NCI-H2171 (cell line): ENCODE measurements at places on chromosomes 1 and 21.

DNA sequence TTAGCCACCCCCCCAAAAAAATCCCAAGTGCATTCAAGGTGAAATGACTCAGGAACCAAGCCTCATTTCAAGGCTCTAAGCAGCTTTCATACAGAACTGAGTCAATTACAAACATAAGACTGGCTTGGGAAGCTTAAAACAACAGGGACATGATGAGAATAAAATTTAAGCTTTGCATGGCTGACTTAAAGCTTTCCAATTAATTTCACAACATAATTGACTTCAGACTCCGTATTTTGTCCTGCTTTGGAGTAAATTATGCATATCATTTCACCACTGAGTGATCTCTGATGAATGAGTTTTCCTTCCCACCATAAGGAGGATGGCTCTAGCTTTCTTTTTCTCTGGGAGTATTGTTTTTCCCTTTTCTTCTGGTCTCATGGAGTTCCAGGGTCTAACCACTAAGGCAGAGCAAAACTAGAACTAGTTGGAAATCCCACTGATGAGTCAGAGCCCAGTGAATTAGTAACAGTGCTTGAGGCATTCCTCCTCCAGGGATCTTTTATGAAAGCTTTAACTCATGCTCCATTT is 72.8 kb downstream of the XCL2 start:
- no peak for DNase-seq

GRCh38 chr21:38505654-38506523 is 7.6 kb upstream of the ERG start:
- peak; percentile 7 for DNase-seq

DNA sequence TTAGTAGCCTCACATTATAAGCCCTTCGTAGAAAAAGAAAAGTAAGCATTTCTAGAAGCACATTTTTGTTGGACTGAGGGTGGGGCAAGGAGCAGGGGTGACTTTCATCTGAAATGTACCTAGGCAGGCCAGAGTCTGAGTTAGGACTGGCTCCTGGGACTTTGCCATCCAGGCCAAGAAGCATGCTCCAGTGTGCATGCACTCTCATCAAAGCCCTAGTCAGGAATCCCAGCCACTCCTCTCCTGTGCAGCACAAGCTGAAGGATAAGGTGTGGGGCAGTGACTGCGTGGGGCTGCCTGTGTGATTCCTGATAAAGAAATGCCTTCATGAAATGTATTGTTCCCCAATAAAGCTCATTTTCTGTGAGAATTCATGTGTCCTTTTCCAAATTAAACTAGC is 88.2 kb downstream of the GFI1 start:
- DNase-seq = no peak

DNA sequence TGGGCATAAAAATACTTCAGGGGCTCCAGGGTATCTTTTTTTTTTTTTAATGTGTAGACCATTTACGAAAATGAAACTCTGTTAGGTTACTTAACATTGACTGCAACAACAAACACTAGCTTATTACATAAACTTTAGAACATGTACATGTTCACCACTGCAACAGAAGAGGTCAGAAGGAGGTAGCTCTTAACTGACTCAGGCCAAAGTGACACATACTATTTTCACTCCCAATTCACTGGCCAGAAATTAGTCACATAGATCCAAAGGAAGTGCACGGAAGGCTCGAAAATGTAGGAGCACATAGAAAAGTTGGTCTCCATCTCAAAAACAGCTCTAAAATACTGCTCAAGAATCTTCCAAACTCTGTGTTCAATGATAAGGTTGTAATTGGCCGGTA is 107.2 kb downstream of the AKT3 start:
- DNase-seq = no peak

DNA sequence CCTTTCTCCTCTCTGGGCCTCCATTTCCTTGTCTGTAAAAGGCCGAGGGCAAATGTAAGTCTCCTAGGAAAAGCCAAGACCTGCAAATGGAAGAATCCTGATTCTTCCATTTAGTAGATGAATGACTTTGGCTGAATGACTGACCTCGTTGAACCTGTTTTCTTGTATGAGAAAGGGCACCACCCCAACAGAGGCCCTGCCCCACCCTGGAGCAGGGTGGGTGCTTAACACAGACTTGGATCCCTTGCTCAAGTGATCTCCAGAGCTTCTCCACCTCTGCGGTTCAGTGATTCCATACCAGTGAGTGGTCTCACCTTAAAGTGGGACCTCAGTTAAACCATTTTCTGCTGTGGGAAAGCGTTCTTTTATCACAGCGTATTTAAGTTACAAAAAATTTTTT is 39.0 kb upstream of the GUCA2B start:
- DNase-seq = no peak

DNA sequence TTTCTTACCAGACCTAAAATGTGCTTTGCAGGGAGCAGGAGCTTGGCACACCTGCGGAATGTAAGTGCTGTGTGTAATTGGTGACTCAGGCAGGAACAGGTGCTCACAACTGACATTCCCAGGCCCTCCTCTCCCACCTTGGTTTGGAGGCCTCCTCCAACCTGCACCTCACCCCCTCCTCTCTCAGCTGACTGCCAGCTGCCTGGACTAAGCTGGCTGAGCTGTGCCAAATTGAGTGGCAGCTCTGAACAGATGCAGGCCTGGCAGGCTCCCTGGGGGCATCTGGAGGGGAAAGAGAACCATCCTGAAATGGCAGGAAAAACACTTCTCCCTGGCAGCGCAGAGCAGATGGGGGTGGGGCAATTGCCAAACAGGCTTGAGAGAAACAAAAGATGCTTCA is 91.7 kb upstream of the PGBD5 start:
- peak; percentile 95 for DNase-seq

- no peak for DNase-seq
Observed at GRCh38 chr21:42040411-42041180, 30.4 kb upstream of the ZBTB21 start.

GRCh38 chr21:46253610-46254124 is 25.1 kb upstream of the LSS start:
- no peak for DNase-seq

DNA sequence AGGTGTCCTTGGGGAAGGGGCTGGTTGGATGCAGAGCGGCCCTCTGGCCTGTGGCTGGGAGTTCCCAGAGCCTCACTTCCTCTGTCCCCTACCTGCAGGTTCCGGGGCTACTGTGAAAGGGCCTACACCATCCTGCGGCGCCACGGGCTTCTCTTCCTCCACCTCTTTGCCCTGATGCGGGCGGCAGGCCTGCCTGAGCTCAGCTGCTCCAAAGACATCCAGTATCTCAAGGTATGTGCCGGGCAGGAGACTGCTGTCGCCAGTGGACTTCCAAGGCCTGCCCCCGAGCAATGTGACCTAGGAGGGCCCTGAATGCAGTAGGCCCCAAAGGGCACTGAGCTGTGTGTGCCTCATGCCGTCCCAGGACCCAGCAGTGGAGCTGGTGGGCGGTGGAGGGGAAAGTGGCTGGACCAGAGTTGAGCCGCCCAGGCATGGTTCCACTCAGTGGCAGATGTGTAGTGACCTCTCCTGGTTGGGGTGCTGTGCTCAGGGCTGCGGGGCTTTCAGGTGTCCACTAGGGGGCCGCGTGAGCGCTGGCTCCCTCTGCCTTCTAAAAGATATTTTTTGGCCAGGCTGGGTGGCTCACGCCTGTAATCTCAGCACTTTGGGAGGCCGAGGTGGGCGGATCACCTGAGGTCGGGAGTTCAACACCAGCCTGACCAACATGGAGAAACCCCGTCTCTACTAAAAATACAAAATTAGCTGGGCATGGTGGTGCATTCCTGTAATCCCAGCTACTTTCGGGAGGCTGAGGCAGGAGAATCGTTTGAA is 73.4 kb downstream of the PIK3CD start:
- DNase-seq = peak; percentile 35

- DNase-seq = no peak
Observed at GRCh38 chr1:4836574-4836973, 182.2 kb downstream of the AJAP1 start.

DNA sequence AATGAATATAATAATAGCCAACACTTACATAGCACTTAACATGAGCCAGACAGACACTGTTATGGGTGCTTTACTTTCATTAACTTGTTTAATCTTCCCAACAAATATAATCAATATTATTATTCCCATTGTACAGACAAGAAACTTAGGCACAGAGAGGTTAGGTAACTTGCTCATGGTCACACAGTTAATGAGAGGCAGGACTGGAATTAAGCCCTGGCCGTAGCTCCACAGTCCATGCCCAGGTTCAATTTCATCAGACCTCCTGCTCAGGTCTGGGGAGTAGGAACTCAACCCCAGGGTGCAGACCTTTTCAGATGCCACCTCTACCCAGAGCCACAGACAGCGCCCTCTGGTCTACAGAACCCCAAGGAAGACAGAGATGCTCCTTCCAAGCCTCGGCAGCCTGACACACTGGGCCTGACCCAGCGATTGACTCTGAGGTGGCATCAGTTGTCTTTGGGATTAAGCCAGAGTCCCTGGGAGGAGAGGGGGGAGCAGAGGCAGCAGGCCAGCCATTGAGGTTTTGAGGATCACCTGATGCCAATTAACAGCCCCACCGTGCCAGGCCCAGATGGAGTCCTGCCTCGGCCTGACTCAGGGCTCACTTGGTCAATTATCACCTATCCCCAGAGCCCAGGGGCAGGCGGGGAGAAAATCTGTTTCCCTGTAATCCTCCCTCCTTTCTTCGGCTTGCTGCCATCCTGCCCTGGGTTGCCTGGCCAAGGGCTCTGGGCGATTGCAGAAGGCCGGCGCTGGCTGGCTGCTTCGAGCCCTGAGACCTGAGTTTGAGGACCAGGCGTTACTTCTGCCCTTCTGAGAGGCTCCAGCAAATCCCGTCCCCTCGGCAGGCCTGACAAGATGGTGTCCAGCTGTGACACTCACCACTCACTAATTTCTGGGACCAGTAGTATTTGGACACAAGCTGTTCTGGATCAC is 116.7 kb downstream of the LACTBL1 start:
- no peak for DNase-seq

DNA sequence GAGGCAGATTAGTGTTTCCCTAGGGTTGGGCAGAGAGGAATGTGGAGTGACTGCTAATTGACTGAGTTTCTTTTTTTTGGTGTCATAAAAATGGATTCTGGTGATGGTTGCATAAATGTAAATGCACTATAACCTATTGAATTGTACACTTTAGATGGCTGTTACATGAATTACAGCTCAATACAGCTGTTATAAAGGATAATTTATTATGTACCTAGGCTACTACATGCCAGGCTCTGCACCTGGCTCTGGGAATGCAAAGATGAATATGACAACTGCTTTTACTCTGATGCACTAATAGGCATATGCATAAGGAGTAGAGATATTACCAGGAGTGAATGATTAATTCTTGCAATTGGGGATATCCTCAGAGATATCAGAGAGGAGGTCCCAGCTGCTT is 345.3 kb downstream of the PTBP2 start:
- no peak for DNase-seq

DNA sequence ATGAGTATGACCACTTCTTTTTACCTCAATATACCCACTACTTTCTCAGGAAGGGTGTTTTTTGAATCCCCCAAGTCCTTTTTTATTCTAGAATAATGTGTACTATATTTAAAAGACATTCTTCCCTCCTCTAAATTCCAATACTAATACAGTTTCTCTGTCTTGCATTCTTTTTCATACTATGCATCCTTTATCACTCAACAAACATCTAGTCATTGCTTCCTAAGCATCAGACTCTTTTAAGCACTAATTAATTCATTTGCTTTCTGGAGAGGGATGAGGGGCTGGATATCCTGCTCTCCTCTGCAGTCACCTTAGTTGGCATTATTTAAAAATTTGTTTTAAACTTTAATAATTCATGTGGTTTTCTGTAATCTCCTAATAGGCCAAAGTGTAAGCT is 838.8 kb downstream of the KCNT2 start:
- no peak for DNase-seq

DNA sequence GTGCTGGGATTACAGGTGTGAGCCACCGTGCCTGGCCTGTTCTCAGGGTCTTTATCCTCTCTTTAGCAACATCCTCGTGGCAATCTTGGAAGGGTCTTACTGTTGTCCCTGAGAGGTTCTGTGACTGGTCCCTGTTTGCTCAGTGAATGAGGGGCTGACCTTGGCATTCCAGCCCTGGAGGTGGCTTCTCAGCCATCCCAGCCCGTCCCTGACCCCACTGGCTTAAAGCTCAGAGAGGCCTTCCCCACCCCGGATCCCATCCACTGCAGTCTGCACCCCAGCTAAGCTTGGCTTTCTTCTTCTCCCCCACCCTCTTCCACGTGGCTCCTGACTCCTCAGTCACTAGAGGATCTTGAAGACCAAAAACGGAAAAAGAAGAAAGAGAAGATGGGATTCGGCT is 88.3 kb upstream of the TMEM51 start:
- DNase-seq = no peak

- no peak for DNase-seq
Observed at GRCh38 chr1:223482132-223482531, 88.9 kb downstream of the CCDC185 start.

GRCh38 chr1:19042675-19043578 is 86.5 kb upstream of the IFFO2 start:
- DNase-seq = no peak

- no peak for DNase-seq
Observed at GRCh38 chr1:234628089-234628488, 18.1 kb upstream of the IRF2BP2 start.

DNA sequence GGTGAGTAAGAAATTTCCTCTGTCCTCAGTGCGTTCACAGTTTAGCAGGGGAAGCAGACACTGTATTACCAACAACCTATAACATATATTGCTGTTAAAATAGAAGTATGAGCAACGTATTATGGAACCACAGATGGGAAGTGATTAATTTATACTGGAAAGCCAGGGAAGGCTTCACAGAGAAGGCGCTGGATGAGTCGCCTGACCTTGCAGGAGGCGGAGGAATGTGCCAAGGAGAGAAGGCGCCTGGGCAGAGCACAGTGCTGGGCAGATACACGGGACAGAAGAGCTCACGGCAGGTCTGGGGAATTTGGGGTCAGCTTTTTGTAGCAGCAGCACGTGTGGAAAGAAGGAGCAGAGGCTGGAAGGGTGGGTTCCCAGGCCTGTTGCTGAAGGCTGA is 116.3 kb downstream of the DHRS3 start:
- DNase-seq = no peak

DNA sequence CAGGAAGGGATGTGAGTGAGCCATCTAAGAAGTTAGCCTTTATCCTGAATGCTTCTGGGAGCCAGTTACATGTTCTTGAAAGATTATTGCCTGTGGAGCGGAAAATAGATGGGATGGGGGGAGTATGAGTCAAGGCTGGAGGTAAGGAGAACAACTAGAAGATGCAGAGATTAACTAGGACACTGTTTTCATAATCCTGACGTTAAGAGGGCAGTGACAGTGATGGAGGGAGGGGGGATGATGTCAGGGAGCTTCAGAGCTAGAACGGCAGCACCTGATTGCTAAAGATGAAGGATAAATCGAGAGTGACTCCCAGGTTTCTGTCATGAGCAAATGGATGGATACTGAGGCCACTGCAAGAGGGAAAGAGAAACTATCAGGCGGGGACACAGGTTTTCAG is 10.0 kb upstream of the RCSD1 start:
- DNase-seq = no peak

- no peak for DNase-seq
Observed at GRCh38 chr1:117600966-117601365, 4.9 kb upstream of the TENT5C start.
